ENCODE measurements at places on chromosomes 2 and 18.

DNA sequence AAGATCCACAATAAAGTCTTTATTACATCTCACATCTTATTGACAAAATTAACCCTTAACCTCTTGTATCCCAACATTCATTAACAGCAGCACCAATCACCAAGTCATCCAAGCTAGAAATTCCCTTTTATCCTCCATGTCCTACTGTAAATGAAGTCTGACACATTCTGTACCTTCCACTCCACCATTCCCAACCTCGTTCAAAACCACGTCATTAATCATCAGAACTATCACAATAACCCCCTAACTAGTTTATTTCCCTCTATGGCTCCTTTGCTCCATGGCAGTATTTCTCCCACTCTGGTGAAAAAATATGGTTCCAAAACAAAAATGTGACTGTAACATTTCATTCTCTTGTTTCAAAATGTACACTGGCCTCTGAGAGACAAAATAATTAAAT, 1626.2 kb downstream of the LRP1B start:
- DNase-seq, result no peak

- DNase-seq, result no peak
These were observed 36.5 kb downstream of the ZRANB3 start for GRCh38 chr2:135494503-135494902.

GRCh38 chr2:22855761-22856184, 529.2 kb upstream of the KLHL29 start:
- no peak for DNase-seq

GRCh38 chr2:236026841-236027240, 141.3 kb downstream of the GBX2 start:
- no peak for DNase-seq

DNA sequence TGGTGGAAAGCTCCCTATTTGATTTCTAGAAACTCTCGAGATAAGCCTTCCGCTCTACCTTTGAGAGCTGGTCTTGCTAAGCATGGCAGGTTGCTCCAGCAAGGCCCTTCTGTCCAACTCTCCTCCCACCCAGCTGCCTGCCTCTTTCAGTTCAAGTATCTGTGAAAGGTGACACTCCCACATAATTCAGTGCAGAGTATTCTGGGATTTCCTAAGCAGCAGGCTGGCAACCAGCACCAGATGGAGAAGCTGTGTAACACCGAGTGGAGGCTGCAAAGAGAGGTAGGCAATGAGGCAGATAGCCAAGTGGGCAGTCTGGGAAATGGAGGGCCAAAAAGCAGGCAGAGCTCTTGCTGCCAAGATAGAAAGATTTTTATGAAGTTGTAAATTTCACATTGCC, 88.4 kb upstream of the CAVIN2 start:
- no peak for DNase-seq

- no peak for DNase-seq
These were observed 36.2 kb downstream of the KIAA2012 start for GRCh38 chr2:202109139-202109736.

DNA sequence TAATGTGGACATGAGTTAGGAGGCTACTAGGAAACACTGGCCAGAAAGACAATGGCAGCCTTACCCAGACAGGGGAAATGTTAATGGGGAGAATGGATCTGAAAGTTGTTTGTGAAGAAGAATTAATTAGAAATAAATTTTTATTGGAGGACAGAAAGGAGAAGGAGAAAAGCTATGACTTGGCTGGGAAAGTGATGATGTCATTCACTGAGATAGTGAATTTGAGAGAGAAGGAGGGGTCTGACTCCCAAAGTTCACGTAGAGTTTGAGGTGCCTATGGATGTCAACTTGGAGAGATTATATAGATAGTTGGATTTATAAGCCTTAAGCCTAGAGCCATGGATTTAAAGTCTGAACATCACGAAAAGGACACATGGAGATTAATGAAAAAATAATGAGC, 144.6 kb upstream of the ZNF521 start:
- no peak for DNase-seq

GRCh38 chr2:133360190-133360589, 208.1 kb downstream of the NCKAP5 start:
- DNase-seq, result no peak

Measured in GM10248 (cell line).